Activated CD4-positive, alpha-beta T cell treated with anti-CD3 and anti-CD28 coated beads, Interleukin-2, amount 10 ng/mL, durations not matched to agents 24 days and 14 days (primary cell): ENCODE measurements at places on chromosomes 4 and X.

DNA sequence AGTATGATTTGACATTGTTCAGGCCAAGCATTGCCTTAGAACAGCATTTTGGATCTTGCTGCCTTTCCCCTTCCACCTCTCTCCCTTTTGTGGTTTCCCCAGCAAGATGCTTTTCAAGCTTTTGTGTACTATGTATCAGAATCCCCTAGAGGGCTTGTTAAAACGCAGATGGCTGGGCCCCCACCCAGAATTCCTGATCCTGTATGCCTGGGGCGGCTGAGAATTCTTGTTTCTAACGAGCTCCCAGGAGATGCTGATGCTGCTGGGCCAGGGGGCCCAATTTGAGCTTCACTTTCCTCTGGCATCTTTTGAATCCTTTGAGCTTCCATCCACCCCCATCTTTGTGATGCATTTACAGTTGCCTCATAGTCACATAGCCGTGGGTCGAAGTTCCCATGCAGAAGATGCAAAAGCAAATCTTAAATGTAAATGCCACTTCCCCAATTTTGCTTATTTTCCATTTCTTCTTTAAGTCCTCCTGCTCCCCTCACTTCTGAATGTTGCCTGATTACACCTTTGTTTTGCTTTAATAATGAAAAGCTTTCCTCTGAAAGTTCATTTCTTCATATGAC, 18.5 kb downstream of the HCCS start:
- DNase-seq, result no peak

DNA sequence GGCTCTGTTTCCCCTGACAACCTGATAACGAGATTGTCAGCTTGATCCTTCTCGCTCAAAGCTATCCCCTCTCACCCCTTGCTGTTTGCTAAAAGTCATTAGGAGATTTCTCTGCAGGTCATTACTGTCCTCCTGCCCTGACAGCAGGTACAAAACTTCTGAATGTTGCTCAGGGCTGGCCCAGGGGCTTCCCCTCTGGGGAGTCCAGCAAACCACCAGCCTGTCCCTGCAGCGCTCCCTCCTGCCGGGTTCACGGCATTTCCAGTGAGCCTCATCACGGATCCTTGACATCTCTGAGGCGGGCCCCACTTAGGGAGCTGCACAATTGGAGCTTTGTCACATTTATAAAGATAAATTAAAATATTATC, 5.2 kb upstream of the SORCS2 start:
- no peak for DNase-seq

- DNase-seq, result no peak
These were observed 67.0 kb downstream of the TRMT44 start for GRCh38 chr4:8507624-8508023.

DNA sequence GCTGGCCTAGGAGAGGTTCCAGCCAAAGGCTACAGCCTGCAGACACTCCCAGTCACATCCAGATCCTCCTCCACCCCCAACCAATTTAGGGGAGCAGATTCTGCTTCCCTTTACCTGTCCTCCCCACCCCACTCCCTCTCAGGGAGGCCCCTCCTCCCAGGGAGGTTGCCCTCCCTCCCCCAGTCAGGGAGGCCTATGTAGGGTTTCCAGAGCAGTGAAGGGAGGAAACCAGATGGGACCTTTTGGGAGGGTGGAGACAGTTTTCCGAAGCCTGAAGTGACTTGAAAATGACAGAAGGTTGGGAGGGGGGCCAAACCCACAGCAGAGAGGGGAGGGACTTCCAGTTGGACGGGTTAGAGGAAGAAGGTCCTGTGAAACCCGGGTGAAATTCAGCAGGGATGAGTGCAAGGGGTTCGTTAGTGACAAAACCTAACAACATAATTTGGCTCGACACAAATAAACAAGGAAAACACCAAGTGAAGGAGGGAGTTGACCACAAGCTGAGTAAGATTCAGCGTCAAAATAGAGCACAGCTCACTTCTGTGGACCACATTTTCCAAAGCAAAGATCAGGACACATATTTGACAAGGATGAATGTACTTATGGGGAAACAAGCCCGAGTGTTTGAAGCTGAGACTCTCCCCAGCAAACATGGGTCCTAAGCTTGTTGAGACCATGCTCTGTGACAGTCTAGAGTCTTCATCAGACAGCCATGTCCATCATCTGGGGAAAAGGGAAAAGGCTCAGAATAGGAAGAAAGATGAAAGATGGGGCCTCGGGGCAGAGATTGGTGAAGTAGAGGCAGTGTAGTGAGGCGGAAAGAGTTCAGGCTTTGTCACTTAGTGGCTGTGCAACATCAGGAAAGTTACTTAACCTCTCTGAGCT, 46.4 kb downstream of the PRPS1 start:
- DNase-seq, result peak; percentile 85

DNA sequence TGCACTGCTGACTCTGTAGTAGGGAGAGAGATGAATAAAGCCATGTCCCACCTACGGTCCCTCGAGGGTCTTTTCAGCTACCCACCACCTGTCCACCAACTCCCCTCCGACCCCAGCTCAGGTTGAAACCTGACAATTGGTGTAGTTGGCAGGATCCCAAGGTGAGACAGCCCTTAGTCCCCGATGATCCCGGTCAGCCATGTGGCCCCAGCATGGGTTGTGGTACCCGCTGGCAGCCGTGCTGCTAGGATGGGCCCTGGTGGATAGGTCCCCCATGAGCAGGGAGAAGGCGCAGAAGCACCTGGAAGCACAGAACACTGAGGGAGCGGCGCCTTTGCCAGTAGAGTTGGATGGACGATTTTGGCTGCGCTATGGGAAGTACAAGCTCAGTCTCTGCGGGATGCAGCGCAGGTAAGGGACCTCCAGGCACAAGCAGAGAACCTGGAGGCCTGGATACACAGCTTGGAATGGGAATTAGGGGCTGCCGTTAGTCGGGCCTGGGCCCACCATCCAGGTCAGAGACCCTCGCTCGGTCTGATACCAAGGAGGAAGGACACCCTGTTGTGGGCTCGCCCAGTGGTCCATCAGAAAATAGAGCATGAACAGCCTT, 694.6 kb upstream of the AGA start:
- no peak for DNase-seq

DNA sequence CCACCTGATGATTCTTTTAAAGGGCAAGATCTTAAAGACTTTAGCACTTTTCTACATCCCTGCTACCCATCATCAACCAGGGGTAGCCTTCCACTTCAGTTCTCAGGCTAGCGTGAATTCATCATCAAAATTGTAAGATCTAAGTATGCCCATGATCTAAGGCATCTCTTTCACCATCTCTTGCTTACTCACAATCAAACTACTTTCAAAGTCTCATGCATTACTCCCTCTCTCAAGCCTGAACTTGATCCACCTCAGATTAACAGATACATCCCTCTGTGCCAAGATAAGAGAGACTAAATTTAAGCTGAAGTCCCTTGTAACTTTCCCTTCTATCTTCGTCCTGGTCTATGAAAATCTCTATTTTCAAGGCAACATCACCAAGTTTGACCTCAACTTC, 62.8 kb downstream of the DHX15 start:
- no peak for DNase-seq

- no peak for DNase-seq
These were observed 831.6 kb upstream of the NDST4 start for GRCh38 chr4:115945026-115945425.

- DNase-seq, result no peak
These were observed 85.1 kb downstream of the SLC2A9 start for GRCh38 chr4:9936129-9936644.

DNA sequence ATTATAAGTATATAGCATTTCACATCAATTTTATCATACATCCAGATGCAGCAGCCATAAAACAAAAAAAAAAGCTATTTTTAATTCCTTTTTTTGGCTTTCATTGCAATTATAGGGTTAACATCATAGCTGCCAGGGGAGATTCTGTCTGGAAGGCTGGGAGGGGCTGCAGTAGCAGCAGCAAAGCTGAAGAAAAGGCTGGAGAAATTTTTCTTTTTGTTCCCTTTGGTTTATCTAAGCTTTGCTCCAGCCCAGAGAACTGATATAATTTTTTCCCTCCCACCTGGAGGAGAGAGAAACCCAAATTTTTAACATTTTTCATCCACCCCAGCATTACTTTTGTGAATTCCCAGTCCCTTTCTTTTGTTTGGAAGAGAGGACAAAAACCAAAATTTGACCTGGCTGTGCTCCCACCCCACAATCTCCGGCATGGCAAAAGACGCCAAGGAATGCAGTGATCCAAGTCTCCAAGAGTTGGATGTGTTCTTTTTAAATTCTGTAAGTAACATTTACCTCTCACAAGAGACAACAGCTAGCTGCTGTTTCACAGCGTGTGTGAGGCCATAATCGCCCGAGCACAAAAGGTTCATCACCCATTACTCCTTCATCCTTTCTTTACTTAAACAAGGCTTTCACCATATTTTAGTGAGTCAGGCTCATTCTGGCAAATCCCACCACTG, 25.1 kb upstream of the FAM156A start:
- DNase-seq, result no peak

DNA sequence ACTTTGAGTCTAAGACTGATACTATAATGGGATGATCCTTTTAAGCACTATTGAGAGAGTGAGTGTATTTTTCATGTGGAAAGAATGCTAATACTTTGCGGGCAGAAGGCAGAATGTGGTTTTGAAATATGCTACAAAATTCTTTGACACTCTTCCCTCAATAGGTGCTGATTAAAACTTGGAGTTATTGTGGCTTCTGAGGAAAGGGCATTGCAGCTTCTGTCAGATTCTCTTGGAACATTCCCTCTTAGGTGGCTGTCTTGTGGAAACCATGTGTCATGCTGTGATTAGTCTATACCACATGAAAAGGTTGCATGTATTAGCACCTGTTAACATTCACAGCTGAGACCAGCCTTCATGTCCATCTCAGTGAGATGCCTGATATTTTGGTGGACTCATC, 547.0 kb downstream of the STIM2 start:
- no peak for DNase-seq

- peak; percentile 41 for DNase-seq
These were observed 53.1 kb downstream of the CCNI start for GRCh38 chr4:77022560-77023179.

DNA sequence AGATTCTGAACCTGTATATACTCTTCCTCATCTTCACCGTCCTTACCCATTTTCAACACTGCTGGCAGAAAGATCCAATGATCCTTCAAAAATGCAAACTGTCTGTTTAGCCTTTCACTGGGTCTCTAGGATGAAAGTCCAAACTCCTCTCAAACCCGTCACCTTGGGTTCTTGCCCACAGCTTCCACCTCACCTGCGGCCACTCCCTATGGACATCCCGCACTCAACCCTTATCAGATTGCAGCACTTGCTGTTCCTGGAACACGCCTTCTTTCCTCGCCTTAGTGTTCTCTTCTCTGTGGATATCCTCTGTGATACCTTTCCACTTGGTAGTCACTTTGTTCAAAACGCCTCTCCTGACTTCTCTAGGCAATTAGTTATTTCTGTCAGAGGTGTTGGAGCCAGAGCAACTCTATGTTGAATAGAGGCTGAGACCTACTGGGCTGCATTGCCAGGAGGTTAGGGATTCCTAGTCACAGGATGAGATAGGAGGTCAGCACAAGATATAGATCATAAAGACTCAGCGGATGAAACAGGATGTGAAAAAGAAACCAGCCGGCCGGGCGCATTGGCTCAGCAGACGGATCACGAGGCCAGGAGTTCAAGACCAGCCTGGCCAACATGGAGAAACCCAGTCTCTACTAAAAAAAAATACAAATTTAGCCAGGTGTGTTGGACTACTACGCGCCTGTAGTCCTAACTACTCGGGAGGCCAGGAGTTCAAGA, 4.2 kb upstream of the NOCT start:
- DNase-seq, result no peak

GRCh38 chrX:139877710-139878414, 55.0 kb downstream of the ATP11C start:
- DNase-seq, result no peak

- no peak for DNase-seq
These were observed 357.7 kb upstream of the BOD1L1 start for GRCh38 chr4:13984991-13985800.

DNA sequence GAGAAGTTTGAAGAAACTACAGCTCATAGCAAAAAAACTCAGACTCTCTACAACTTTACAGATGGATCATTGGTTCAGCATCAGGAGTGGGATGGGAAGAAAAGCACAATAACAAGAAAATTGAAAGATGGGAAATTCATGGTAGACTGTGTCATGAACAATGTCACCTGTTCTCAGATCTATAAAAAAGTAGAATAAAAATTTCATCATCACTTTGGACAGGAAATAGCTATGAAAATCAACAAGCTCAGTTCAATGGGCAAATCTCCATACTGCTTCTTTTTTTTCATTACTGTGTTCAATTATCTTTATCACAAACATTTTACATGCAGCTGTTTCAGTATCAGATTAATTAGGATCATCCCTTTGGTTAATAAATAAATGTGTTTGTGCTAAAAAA, 76.5 kb upstream of the RAPGEF2 start:
- DNase-seq, result no peak

DNA sequence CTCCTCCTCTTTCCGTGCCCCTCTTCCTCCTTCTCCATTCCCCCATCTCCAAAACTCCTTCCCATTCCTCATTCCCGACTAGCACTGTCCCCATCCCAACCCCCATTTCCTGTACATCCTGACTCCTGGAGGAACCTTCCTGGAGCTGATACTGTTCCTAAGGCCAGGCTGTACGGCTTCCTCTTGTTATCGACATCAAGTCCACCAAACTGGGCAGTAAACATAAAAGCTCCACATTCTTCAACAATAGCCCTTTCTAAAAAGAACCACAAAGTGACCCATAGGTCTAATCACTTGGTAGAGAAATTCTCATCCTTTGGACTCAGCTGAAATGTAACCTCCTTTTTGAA, 22.9 kb downstream of the AWAT2 start:
- DNase-seq, result no peak

DNA sequence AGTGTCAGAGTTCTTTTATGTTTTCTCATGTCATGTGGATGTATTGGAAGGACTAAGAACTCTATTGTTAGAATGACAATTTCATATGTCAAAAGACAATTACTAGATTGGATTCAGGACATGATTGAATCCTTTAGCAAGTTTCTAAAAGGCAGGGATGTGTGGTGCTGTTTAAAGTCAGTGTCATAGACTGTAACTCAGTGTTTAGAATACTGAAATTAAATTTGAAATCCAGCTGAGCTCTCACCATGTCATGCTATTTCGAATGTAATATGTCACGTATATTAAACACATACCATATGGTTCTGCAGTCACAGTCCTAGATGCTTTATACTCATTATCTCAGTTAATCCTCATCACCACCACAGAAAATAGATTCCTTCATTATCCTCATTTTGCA, 7.8 kb downstream of the GUCY1B1 start:
- no peak for DNase-seq

DNA sequence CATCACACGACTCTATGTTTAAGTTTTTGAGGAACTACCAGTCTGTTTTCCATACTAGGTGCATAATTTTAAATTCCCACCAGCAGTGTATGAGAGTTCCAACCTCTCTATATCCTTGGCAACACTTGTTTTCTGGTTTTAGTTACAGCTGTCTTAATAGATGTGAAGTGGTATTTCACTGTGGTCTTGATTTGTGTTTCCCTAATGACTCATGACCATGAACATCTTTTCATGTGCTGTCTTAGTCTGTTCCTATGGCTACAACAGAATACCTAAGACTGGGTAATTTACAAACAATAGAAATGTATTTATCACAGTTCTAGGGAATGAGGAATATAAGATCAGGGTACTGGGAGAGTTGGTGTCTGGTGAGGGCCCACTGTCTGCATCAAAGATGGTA, 51.5 kb upstream of the GPR78 start:
- no peak for DNase-seq
